Stimulated activated CD4-positive, alpha-beta T cell treated with anti-CD3 and anti-CD28 coated beads, TNF-alpha, amount 100 ng/mL, for 1 hour (primary cell): ENCODE measurements at places on chromosomes 2 and 18.

GRCh38 chr2:165193178-165193777, 10.6 kb downstream of the SCN3A start:
- no peak for DNase-seq

- no peak for DNase-seq
These were observed 160.4 kb upstream of the BCL2L11 start for GRCh38 chr2:110960281-110960680.

GRCh38 chr2:232523682-232524597, 2.0 kb upstream of the CHRND start:
- DNase-seq = no peak

DNA sequence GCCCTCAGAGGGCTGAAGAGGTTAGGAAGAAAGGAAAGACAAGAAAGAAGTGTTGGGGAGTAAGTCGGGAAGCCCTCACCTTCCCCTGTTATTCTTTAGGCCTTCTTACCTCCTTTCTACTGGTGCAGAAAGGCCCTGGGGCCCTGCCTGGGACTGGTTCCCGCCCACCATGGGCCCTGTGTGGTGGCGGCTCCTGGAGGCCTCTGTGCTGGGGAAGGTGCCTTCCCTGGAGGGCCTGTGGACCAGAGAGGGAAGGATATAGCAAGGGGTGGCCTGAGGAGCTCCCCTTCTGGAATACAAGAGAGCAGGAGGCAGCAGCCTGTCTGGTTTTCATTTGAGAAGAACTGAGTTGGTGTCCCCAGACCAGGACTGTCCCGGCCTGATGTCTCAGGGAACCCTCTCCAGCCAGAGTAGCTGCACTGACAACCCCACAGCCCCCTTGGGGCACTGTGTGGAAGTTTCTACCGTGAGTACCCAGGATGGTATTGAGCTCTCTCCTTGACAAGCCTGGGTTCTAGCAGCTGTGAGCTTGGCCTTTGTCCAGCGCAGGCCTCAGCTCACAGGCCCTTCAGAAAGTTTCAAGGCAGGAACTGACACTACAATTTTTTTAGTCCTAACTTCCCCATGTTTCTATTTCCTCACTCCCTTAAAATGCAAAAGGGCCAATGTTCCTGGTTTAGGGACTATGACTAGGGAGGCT, 47.1 kb downstream of the EFR3B start:
- no peak for DNase-seq

- no peak for DNase-seq
These were observed 592.1 kb upstream of the CDH2 start for GRCh38 chr18:28768791-28769768.

DNA sequence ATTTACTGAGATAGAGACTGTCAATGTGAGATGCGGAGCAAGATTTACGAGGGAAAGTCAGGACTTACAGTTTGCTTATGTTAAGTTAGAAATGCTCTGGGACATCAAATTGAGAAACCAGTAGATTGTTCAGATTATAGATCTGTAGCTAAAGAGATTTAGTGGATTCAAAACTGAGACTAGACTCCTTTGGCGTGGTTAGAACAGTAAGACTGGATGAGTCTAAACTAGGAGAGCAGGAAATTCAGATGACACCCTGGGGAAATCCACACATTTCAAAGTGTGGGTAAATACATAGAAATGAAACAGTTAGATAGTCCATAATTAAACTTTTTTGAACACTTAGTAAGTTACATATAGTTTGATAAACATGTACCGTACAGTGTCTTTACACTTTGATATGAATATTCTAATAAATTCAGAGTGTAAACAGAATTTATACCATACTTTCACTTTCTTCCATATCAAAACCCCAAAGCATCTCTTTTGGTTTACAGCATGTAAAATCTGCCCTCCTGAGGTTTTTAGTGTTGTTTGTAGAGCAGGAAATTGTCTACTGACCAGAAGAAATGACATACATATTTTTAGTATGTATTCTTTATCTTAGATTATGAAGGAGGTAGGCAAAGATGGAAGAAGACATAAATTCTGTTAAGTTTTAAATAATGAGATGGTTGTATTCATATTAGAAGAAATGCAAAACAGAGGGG, 231.5 kb downstream of the NYAP2 start:
- no peak for DNase-seq

GRCh38 chr2:231296401-231296974, 98.1 kb downstream of the ARMC9 start:
- no peak for DNase-seq

DNA sequence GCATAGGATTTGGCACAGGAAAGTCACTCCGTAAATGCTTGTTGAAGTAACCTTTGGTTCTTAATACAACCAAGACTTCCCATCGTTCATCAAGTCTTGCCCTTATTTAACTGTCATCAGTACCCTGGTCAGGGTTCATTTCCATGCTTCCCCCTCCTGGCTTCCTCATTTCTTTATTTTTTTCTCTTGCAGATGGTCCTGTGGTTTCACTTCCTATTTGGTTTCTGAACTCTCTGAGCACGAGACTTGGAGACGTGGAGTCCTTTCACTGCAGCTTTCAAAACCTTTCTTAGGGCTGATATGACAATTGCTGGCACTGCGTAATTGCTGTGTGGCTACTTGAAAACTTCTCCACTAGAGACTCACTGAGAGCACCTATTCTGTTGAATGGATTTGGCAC, 59.9 kb upstream of the PID1 start:
- DNase-seq = no peak

DNA sequence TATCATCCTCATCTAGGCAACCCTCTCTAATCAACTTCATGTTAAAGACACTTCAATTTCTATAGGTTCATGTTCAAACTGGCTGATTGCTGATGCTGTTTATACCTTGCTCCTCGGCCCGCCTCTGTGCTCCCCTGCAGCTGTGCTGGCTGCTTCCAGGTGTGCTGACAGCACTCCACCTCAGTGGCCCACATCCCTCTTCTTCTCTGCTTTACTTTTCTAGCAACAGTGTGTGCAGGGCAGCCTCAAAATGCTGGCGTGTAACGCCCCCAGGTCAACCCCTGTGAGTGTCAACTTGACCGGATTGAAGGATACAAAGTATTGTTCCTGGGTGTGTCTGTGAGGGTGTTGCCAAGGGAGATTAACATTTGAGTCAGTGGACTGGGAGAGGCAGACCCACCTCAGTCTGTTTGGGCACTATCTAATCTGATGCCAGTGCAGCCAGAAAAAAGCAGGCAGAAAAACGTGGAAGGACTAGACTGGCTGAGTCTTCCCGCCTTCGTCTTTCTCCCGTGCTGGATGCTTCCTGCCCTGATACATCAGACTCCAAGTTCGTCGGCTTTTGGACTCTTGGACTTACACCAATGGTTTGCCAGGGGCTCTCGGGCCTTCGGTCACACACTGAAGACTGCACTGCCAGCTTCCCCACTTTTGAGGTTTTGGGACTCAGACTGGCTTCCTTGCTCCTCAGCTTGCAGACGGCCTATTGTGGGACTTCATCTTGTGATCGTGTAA, 94.7 kb downstream of the COL6A3 start:
- DNase-seq = no peak

DNA sequence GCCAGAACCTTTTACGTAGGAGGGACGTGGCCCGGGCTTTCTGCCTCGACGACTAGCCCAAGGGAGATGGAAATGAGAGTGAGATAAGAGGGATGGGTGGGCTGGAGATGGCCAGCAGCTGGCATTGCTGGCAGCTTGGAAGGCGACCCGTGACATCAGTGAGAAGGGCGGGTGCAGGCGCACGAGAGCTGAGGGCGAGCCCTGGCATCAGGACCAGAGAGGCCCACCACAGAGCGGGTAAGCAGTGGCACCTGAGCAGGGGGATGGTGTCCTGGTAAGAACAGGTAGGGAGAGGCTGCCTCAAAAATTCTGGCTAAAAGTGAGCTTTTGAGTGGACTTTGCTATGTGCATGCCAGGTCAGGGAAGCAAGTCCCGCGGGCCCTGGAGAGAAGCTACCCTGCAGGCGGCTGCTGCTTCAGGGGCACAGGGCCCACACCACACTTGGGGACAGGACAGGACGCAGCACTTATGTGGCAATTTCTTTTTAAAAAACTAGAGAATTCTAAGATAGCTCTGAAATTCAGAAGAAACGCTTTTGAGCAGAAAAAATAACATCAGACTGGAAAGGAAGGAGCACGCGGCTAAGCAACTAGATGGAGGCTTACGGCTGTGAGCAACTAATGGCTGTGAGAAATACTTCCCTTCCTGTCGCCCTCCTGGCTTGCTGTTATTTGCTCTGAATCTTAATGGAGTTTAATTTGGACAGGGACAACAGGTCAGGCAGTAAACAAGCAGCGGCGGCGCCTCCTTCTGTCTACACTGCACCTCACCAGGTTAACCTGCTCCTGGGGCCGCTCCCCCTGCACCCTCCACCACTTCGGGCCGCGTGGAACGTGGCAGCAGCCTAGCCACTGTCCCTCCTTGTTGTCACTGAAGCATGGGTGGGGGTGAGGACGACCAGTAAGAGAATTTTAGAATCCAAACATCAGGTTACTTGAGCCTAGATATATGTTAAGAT, 20.5 kb downstream of the THAP4 start:
- DNase-seq = no peak

GRCh38 chr2:206115026-206115578, 29.1 kb upstream of the INO80D start:
- no peak for DNase-seq

- no peak for DNase-seq
These were observed 1193.5 kb upstream of the ACVR2A start for GRCh38 chr2:146651361-146651760.

GRCh38 chr2:15942711-15943345, 2.5 kb downstream of the MYCN start:
- DNase-seq = no peak

DNA sequence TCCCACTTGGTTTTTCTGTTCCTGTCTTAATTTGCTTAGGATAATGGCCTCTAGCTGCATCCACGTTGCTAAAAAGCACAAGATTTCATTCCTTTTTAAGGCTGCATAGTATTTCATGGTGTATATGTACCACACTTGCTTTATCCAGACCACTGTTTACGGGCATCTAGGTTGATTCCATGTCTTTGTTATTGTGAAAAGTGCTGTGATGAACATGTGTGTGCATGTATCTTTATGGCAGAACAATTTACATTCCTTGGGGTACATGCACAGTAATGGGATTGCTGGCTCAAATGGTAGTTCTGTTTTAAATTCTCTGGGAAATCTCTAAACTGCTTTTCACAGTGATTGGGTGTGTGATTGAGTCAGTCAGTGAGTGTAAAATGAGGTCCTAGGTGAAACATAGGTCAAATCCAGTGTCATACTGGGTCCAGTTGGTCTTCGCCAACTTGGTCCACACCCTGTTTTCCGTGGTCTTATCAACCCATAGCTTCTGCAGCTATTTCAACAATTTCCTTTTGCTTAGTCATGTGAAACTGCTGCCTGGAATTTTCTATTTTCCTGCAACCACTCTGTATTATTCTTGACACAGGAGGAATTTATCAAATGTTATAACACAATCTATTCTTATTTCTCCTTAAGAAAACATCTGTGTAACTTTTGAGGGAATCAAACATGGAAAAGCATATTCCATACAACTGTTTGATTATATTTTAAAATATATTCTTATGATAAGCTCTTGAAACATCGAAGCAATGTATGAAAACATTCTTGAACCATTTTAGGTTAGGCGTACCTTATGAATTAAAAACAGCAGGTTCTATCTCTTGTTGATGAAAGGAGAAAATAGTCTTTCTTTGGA, 82.9 kb downstream of the ADCYAP1 start:
- DNase-seq = no peak

- DNase-seq = no peak
These were observed 74.6 kb upstream of the TXNDC2 start for GRCh38 chr18:9810994-9811705.

GRCh38 chr2:200602584-200602983, 16.8 kb downstream of the AOX1 start:
- no peak for DNase-seq

GRCh38 chr2:44164617-44165016, 4.1 kb upstream of the PPM1B start:
- no peak for DNase-seq

- DNase-seq = no peak
These were observed 121.4 kb downstream of the ZNF236 start for GRCh38 chr18:76943542-76944339.

DNA sequence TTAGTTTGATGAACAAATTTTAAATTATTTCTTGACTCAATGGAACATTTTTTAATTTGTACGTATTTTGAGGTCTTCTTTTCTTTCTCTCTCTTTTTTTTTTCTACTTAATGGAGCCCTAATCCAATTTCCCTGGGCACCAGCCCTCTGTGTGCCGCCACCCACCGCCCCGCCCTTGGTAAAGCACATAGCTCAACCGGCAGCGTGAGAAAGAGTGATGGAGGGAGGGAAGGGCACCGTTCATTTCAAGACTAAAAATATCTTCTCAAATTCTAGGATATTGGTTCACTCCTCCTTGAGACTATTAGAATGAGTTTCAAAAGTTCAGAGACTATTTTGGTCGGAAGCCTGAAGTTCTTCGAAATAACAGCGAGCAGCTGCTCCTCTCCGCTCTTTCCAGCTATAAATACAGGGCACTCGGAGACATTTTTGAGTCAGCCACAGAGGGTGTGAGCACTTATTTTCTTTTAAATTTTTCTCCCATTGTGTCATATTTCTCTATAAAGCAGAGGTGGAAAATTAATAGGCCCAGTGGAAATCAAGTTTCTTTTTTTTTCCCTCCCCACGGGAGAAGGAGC, 731.7 kb upstream of the ID2 start:
- no peak for DNase-seq

DNA sequence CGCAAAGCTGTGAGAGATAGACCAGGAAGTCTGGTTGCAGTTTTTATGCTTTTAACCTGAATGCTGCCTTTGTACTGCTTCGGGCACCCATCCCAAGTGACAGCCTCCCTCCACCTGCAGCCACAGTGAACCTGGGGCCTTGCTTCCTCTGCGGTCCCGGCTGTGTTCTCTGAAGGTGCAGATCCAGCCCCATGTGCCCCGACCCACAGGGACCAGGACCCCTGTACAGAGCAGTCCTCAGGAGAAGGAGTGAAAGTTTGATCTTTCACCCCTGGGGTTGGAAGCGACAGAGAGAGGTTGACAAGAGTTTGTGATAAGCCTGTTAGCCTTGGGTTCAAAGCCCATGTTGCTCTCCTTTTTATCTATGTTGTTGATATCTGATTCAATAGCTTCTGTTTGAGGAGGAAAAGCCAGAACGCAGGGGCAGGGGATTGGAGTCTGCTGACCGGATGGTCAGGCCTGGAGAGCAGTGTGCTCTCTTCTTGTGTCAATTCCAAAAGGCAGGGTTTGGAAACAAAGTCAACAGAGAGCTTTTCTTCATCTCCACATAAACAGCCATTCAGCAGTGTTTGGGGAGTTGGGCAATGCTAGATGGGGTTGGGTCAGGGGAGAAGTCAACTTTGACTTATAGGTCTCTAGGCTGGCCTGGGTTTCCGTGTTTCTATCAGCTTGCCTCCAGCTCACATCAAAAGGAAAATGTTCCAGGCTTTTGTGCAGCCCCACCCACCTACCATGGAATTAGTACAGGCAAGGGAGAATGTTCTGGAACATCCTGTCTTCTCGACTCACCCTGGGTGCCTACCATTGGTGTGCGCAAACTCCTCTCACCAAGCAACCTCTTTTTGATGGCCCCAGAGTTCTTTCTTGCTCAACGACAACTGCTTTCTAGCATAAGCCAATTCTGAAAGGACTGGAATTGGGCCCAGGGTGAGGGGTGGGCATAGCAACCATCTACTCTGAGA, 214.9 kb downstream of the ALPK2 start:
- DNase-seq = no peak
